Fibroblast of skin of left biceps (primary cell): ENCODE measurements at places on chromosomes 12 and 14.

DNA sequence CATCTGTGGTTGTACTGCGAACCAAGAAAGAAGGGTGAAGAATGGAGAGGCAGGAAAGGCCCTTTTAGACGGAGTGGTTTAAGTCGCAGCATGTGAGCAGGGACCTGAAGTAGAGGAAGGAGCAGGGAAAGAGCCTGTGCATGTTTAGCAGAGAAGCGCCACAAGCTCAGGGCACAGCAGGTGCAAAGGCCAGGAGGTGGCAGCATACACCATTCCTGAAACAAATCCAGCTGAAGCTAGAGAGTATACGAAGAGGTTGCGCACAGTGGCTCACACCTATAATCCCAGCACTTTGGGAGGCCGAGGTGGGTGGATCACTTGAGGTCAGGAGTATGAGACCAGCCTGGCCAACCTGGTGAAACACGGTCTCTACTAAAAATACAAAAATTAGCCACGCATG lies 49.9 kb downstream of the HELB start:
- peak; percentile 4 for DNase-seq

GRCh38 chr12:47882781-47883546 lies 21.8 kb downstream of the VDR start:
- no peak for DNase-seq

DNA sequence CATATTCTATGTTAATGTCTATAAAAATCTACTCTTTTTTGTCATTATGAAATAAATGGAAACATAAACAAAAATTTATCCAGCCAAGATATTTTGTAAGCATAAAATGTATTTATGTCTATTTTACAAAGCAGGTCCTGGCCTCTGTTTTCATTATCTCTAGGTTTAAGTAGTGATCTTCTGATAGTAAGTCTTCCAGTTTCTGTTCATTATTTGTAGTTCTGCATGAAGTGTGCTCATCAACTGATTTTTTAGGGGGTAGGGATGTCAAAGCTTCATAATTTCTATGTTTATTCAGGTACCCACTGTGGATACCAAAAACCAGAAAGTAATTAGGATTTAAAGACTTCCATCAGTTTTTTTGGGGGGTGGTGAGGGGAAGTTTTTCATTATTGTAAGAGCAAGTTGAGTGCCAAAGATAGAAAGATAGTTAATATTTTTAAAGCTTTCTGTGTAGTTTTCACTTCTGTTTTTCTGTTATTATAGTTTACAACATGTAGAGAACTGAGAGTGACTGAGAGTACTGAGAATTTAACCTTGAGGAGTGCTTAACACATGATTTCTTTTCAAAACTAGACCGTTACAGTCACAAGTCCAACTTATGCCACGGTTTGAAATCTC lies 30.6 kb upstream of the LMO3 start:
- no peak for DNase-seq

DNA sequence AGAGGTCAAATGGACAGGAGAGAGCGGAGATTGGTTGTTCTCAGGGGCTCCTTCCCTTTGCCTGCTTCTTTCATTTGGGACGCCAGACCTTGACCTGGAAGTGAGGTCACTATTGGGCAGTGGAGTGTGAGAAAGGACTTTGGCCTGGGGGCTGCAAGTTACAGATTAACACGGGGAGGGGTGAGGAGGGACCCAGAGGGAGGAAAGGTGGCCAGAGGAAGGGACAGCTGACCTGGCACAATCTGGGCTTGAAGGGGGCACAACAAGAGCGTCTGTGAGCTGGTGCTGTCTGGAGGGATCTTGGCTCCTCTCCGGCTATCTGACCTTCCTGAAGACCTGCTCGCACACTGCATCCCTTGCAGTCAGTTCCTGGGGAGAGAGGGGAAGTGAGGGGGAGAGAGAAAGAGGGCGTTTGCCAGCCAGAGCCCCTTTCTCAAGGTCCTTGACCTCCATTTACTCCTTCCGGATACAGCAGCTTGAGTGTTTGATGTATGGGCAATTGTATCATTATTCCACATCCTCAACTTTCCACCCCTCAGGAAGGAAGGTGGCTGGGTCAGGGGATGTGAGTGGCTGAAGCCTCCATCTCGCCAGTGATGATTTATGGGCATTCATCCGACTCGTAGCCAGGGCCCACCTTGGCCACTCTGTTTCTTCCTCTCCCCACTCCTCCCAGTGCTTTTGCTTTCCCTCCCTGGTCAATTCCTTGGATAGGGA lies 4.7 kb downstream of the RBP5 start:
- DNase-seq: no peak

- no peak for DNase-seq
Observed at GRCh38 chr12:18361433-18361832, 100.1 kb downstream of the PIK3C2G start.

DNA sequence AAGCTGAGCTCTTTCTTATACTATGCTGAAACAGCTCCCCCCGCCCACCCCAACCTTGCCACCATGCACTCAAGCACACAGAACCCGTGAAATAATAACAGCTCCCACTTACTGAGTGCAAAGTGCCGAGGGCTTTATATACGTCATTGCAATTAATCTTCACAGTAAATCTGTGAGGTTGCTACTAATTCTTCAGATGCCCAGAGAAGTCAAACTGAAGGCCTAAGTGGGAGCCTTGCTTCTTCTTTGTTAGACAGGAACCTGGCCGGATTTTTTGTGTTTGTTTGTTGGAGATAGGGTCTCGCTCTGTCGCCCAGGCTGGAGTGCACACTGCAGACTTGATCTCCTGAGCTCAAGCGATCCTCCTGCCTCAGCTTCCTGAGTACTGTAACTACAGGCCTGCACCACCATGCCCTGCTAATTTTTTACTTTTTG lies 34.0 kb downstream of the VCPKMT start:
- no peak for DNase-seq

DNA sequence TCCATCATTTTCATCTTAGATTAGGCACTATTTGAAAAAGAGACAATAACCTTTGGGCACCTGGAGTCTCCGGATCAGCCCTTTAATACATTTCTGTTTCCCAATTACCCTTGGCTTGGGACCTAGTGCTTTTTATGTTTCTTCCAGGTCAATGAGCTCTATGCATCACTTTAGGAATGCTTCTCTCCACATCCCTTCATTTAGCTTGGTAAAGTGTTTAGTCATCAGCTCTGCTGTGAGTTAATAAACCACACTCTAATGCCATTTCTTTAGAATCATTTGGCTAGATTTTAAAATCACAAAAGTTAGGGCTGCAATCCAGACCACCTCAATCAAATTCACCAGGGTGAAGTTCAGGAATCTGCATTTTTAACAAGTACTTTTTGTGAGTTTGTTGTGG lies 41.7 kb downstream of the RASSF9 start:
- DNase-seq: no peak

- DNase-seq: no peak
Observed at GRCh38 chr12:2395354-2395977, 342.7 kb downstream of the CACNA1C start.

- DNase-seq: no peak
Observed at GRCh38 chr14:76574416-76575095, 186.7 kb upstream of the VASH1 start.

- no peak for DNase-seq
Observed at GRCh38 chr12:90618586-90618985, 336.4 kb downstream of the CCER1 start.

GRCh38 chr14:50844391-50844790 lies 13.4 kb upstream of the NIN start:
- DNase-seq: no peak

GRCh38 chr14:71933001-71933587 lies 865 bp downstream of the RGS6 start:
- DNase-seq: no peak

DNA sequence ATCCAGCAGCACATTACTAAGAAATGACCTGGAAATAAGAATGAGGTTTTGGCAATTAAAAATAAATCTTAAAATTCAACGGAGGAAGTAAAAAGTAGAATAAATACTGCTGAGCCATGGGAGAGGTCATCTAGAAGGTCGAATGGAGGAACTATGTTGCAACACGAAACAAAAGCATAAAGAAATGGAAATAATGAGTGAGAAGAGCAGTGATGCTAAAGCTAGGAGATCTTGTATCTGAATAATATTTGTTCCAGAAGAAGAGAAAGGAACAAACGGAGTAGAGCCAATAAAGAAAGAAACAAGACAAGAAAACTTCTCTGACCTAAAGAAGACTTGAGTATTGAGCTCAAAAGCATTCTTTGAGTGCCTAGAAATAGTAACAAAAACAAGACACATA lies 6.6 kb upstream of the KRT7 start:
- no peak for DNase-seq

DNA sequence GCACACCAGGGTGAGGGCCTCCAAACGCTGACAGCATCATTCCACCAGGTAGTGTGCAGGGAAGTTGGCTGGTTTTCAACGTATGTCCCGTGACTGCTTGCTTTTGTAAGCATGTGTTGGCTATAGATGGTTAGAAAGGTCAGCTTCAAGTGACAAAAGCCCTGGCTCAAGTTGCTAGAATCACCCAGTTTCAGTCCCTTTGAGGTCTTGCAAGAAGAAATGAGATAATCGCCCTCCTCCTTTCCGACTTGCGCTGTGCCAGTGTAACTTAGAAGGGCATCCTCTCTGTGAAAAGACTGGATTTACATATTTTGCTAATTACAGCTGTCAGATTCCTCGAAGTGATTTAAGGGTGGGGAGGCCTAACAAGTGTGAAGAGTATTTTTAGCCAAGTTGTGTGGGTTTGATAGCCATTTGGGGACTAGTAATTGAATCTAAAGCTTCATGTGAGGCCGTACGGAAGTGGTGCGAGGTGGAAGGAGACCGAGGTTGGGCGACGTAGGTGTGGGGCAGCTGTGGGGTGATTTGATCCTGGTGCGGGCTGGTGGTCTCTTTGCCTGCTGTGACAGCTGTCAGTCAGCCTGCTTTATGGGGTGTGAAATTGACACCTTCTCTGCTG lies 94.7 kb downstream of the CHST11 start:
- DNase-seq: no peak

GRCh38 chr12:4564818-4565217 lies 2.8 kb downstream of the DYRK4 start:
- no peak for DNase-seq

DNA sequence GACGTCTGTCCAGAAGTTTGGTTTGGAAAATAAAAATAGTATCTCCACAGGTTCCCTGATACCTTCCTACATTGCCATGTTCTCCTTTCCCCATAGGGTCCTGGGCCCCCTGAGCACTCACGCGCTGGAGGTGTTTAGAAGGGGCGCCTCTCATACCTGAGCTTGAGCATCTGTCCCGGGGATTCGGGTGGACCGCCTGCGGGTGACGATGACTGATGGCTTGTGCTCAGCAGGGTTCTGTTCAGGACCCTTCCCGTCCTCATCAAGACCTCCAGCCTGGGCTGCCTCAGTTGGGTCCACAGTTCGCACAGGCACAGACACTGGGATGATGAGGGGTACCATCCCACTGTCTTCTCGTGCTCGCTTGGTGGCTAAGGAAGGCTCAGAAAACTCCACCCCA lies 22.7 kb upstream of the PNMA1 start:
- DNase-seq: no peak
